Left colon (tissue), 2 donors: ENCODE measurements at places on chromosomes 2 and 18. TPM values are rescaled to one million over a fixed set of nuclear protein-coding genes. Genes with fewer than 3 reads are reported as not detected.
A peak's percentile ranks its signal among the peaks of the same experiment; 100 is the strongest.

DNA sequence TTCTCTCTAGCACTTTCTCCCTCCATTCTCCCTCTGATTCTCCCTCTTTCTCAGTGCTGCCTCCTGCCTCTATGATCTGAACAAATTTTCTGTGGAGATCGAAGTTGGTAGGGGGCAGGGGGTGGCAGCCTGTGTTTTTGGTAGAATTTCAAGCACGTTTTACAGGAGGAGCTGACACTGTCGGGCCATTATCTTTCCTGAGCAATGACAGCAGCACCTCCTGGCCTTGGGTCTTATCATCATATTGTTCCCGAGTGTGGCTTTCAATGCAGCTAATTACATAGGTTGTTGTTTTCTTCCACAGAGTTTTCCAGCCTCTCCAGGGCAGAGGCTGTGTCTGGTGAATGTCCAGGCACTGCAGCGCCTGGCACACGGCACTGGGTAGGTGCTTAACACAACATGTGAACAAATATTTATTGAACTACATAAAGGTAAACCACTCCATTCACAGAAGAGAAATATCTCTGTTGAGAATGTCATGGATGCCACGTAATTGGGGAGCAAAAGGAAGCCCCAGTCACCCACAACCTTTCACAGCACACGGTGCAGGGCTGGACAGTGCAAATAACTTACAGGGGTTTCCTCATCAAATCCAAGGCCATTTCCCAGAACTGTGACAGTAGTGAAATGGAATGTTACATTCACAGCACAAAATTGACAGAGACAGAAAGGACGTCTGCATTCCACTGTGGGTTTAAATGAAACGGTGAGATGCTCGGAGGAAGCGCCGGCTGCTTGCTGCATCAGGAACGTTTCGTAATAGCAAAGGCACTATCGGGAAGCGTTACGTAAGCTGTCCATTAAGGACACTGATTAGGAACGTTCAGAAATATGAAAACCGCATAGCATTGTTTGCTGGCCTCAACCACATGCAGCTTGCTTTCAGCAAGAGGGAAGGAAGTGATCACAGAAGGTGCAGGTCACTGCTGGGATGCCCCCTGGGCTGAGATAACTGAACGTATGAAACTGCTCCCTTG, 6.5 kb upstream of the KCNG2 start:
- DNase-seq, result peak; percentile 2

GRCh38 chr2:215728504-215729065, 284.8 kb downstream of the MREG start:
- DNase-seq, result no peak

The MATN3 gene
- total RNA-seq, result 0.15 TPM

The ST6GAL2 gene
- 1.8 TPM for total RNA-seq
